Neural progenitor cell (in vitro differentiated cells): ENCODE measurements at places on chromosomes 1 and 21. TPM values are rescaled to one million over a fixed set of nuclear protein-coding genes. Genes with fewer than 3 reads are reported as not detected.
A peak's percentile ranks its signal among the peaks of the same experiment; 100 is the strongest.

DNA sequence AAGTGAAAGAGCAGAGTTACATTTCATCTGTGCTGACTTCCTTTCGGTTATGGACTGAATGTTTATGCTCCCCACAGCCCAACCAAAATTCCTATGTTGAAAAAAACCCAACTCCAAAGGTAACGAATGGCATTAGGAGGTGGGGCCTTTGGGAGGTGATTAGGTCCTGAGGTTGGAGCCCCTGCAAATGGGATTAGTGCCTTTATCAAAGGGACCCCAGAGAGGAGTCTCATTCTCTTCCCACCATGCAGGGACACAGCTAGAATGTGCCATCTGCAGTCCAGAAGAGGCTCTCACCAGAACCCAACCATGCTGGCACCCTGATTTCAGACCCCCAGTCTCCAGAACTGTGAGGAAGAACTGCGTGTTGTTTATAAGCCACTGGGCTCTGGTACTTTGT, 199.3 kb downstream of the TOMM20 start:
- no peaks in the 10 kb centered on the region for H3K27me3 ChIP-seq
- peaks cover 24% of the 10 kb centered on the region for H3K4me1 ChIP-seq
- H3K4me3 ChIP-seq = no peak overlapping the region
- no peak for DNase-seq
- H3K36me3 ChIP-seq = no peaks in the 10 kb centered on the region

DNA sequence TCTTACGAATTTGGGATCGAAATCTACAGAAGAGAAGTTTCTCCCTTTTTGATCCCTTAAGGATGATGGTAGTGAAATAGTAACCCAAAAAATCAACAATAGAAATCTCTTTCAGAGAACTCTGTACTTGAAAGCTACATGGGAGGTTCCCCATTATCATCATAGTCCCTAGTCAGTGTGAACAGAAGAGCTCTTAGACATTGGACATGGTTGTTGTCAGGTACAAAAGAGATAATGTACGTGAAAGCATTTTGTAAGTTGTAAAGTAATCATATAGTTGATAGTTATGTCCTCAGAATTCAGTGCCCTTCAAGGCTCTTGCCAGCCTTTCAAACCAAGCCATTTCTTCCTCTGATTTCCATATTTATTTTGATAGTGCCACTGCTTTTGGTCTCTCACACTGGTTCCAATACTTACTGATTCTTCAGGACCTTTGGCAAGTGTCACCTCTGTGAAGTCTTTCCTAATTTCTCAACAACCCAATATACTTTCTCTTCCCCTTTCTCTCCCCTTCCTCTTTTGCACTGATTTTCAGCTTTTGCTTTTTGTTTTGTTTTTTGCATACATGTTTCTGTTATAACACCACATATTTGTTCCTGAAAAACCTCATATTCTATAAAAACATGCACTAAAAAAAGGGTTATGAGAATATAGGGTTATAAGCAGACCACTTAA, 22.4 kb downstream of the VPS45 start:
- DNase-seq = no peak
- H3K4me1 ChIP-seq = no peaks in the 10 kb centered on the region
- no peaks in the 10 kb centered on the region for H3K27me3 ChIP-seq
- no peak overlapping the region for H3K4me3 ChIP-seq
- H3K27ac ChIP-seq = no peak overlapping the region
- H3K36me3 ChIP-seq = peaks cover 16% of the 10 kb centered on the region

- H3K4me1 ChIP-seq = peaks cover 16% of the 10 kb centered on the region
- H3K4me3 ChIP-seq = peak overlapping the region; percentile 85
- H3K27me3 ChIP-seq = no peaks in the 10 kb centered on the region
- DNase-seq = no peak
These were observed 956 bp downstream of the URB2 start for GRCh38 chr1:229627003-229627402.

The SPRR2E gene
- total RNA-seq = not detected in 2 replicates

GRCh38 chr21:31548688-31549087, 110.8 kb upstream of the SOD1 start:
- no peak overlapping the region for H3K4me3 ChIP-seq
- H3K27me3 ChIP-seq = no peaks in the 10 kb centered on the region
- no peak for DNase-seq
- H3K36me3 ChIP-seq = no peaks in the 10 kb centered on the region
- H3K4me1 ChIP-seq = peaks cover 37% of the 10 kb centered on the region

DNA sequence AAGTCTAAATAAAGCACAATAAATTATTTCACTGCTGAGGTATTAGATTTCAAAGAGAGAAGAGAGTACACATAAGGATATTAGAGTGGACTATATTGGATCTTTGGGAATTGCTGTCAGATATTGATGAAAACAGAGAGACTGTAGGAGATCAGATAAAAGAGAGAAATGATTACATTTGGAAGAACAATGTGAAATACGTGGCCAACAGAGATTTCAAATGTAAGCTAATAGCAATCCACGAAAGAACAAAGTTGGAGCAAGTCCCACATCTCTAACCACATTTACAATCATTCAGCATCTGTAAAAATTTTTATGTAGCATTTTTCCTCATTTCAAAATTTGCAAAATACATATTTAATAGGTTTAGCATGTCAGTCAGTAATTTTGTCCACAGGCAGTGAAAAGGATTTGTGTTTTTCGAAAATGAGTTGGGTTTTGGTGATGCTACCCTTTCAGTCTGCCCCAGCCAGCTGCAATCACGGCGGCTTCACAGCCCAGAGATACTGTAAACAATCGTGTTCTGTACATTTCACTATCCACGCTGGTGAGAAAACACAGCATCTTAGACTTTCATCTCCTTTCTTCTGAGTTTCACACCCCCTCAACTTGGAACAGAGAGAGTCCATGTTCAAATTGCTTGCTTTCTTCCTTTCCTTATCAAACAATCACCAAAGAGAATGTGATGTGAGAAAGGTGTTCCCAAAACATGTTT, 209.1 kb upstream of the LYPLAL1 start:
- no peak for DNase-seq
- H3K27ac ChIP-seq = no peak overlapping the region
- H3K4me1 ChIP-seq = no peaks in the 10 kb centered on the region
- no peaks in the 10 kb centered on the region for H3K36me3 ChIP-seq
- no peaks in the 10 kb centered on the region for H3K27me3 ChIP-seq

The PTPRU gene
- 29.5 and 68.9 TPM in 2 replicates for total RNA-seq

The OXCT2 gene
- 2.1 TPM in 2 replicates for total RNA-seq

DNA sequence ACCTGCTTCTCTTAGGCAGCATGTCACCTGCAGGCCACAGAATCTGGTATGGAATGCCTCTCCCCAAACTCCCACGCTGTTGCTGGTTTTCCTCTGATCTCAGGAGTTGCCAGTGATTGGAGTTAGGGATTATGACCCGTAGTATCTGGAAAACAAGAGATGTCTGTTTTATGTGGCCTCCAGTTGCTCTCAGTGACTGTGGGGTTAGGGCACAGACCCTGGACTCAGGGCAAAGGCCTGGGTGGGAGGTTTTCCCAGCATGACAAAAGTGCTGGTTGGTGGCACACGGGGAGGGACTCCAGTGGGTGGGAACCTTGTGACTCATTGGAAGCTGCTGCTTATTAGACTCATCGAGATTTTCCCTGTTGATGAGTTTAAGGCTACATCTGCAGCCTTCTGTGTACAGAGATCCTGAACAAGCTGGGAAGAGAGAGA, at the start of gene NR1I3:
Gene NR1I3, minus strand, starts transcription at position 165 of the 435 bp plus-strand sequence. CDS start 1,638 bp downstream, outside the sequence.
- H3K27me3 ChIP-seq = no peaks in the 10 kb centered on the region
- no peaks in the 10 kb centered on the region for H3K4me1 ChIP-seq
- no peak within 1 kb of the TSS for H3K4me3 ChIP-seq
- DNase-seq = no peak

GRCh38 chr1:44294588-44295007, 60.5 kb downstream of the ERI3 start:
- H3K36me3 ChIP-seq = no peaks in the 10 kb centered on the region
- DNase-seq = peak; percentile 66
- no peak overlapping the region for H3K27ac ChIP-seq
- H3K4me3 ChIP-seq = no peak overlapping the region
- no peaks in the 10 kb centered on the region for H3K27me3 ChIP-seq
- H3K4me1 ChIP-seq = peaks cover 3% of the 10 kb centered on the region

DNA sequence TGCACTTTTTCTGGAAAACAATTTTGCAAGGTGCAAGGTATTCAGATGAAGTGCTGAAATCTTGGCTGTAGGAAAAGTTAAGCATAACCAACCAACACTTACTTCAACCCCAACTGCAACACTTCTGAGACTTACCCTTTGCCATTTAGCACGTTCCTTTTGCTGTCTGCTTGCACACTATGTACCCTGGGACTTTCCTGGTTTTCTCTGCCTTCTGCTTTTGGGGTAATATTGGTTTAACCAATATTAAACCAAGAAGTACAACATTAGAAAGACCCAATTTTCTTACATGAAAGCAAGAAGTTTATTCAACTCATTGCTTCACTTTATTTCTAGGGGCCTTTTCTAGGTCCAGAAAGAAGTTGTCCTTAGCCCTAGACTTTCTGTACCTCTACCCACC, 193.0 kb downstream of the HLX start:
- no peak for DNase-seq
- H3K27me3 ChIP-seq = no peaks in the 10 kb centered on the region
- no peaks in the 10 kb centered on the region for H3K4me1 ChIP-seq
- H3K4me3 ChIP-seq = no peak overlapping the region

GRCh38 chr1:202599669-202600431, 110.4 kb downstream of the SYT2 start:
- no peaks in the 10 kb centered on the region for H3K36me3 ChIP-seq
- no peak overlapping the region for H3K27ac ChIP-seq
- DNase-seq = peak; percentile 81
- H3K4me1 ChIP-seq = no peaks in the 10 kb centered on the region

The IKBKE gene
- 0.26 and 2.7 TPM in 2 replicates for total RNA-seq

The DOP1B gene
- total RNA-seq = 9.9 and 10.7 TPM in 2 replicates
